ENCODE measurements at places on chromosomes 2 and 18.
A peak's percentile ranks its signal among the peaks of the same experiment; 100 is the strongest.

DNA sequence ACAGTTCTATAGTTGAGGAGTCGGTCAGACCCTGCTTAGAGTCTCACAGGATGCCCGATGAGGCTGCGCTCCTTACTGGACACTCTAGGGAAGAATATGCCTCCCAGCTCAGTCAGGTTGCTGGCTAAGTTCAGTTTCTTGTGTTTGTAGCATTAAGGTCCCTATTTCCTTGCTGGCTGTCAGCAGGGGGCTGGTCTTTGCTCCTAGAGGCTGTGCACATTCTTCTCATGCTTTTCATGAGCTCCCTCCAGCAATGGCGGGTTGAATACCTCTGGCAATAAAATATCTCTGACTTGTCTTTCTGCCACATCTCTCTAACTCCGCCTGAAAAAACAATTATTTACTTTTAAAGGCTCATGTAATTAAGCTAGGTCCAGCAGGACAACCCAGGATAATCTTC lies 79.4 kb upstream of the DNAJC10 start:
- DNase-seq: no peak

GRCh38 chr18:11259469-11260150 lies 110.2 kb upstream of the PIEZO2 start:
- no peak for DNase-seq

DNA sequence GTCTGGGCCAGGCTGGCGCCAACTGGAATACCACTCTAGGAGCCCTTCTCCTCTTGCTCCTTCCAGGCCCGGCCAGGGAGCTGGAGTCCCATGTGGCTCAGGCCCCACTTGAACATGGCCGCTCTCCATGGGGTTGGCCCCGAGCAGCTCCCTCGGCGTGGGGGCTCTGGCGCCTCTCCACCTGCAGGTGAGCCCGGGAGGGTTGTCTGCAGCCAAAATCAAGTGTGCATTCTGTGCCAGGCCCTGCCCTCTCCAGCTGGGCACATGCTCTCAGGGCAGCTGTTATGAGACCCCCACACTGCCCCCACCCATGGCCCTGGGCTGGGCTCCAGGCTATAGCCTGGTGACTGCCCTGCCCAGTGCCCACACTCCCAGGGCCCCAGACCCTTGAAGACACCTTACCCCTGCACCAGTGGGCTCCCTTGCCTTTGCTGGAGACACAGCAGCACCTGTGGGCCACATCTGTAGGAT lies 45.8 kb upstream of the HS6ST1 start:
- no peak for DNase-seq

- DNase-seq: peak; percentile 91
Observed at GRCh38 chr2:181106789-181107627, 126.6 kb downstream of the UBE2E3 start.

DNA sequence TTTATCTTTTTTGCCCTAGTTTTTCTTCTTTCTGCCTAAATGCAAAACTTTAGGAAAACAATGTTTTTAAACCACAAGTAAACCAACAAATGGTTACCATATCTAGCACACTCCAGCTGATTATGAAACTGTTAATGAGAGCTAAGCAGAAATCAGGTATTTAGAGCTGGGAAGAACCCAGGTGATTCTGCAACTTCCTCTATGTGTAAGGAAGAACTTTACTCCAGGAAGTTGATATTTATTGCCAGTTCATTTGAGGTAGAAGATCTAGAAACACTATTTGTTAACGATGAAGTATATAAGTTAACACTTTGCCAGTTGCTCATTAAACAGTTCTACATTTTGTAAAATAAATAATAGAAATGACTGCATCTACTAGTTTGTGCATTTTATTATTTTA lies 409.7 kb downstream of the XIRP2 start:
- no peak for DNase-seq

DNA sequence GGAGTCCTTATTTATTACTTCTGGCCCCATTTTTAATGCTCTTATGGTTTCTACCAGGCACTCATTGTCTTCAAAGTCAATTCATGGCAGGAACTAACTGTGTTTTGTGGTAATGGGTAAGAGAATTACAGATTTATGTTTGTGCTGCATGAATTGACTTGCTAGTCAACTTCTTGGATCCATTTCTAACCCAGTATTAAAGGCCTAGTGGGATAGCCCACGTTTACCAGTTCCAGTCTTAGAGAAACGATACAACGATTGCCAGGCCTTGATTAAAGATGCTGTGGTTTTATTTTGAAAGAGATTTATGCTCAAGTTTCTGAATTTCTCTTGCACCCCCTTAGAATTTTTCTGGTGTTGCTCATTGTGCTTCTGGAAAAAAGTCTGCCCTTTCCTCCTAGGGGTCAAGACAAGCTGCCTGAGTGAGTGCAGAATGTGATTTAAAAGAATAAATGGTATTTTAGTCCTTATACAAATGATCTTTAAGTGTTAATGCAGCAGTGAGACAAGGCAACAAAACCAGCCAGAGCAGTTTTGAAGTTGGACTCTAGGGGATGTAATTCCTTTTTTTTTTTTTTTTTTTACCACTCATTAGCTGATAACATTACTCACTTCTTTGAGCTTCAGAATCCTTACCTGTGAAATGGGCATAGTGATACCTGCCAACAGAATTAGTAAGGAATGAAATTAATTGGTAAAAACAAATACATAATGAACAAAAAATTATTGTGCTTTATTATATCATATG lies 101.5 kb downstream of the ARHGAP15 start:
- no peak for DNase-seq
